ENCODE measurements at places on chromosomes 12 and 14.

- DNase-seq, result peak; percentile 33
Measured at GRCh38 chr14:102088012-102088792, 1.4 kb upstream of the HSP90AA1 start.

GRCh38 chr14:21023817-21024584 lies 860 bp downstream of the NDRG2 start:
- no peak for DNase-seq

- DNase-seq, result peak; percentile 57
Measured at GRCh38 chr12:24776861-24777260, 172.0 kb downstream of the BCAT1 start.

GRCh38 chr14:49193332-49194065 lies 392.7 kb downstream of the RPS29 start:
- no peak for DNase-seq
